ENCODE measurements at places on chromosomes 3 and 15.

DNA sequence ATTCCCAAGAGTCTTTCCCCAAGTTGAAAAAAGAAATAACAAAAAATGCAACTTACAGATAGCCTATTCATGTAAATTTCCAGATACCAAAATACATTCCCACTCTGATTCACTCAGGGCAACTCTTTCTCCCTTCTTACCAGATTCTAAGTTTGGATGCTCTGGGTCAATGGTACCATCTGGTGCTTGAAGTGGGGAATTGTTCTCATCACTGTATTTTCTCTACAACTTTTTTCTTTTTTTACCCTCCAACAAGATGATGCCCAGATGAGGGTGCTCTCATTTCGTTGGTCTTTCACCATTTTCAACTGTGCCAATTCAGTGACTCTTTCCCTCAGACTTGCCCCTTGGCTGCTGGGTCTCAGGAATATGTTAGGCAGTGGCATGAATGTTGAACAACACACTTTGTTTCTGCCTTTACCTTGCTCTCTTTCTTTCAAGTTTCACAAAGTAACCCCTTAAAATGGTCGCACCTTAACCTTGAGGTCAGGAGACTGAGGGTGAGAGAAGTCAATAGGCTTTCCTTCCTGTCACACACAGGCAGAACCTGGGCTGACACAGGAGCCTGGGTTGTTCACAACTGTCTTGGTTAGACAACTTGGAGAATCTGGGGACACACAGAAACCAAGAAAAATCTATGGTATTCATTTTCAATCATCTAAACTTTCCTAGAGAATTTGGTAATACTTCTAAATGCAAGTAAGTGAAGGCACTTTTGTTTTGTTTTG lies 330.7 kb upstream of the SLCO3A1 start:
- peak; percentile 80 for DNase-seq

GRCh38 chr15:29263289-29263688 lies 6.3 kb downstream of the NSMCE3 start:
- no peak for DNase-seq

- DNase-seq = peak; percentile 90
These were observed 70.5 kb upstream of the LIPC start for GRCh38 chr15:58361273-58361759.

GRCh38 chr3:5733995-5734394 lies 546.5 kb downstream of the EDEM1 start:
- DNase-seq = no peak

GRCh38 chr3:111721747-111722146 lies 126.6 kb upstream of the ZBED2 start:
- DNase-seq = no peak

DNA sequence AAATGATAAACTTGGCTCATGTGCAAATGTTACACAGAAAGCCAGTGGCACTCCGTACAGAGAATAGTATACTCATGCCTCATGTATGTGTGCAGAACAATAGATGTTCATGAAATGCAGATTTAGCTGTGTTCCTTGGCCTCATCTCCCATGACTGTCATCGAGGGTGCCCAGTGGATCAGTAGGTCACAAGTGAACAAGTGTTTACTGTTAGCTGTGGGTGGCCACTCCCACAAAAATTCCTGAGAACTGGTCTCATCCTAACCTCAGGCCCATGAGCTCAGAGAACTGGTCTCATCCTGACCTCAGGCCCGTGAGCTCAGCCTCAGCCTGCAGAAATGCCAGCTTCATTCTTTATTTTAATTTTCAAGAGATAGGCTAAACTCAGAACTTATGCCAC lies 124.1 kb downstream of the GADL1 start:
- DNase-seq = peak; percentile 87

DNA sequence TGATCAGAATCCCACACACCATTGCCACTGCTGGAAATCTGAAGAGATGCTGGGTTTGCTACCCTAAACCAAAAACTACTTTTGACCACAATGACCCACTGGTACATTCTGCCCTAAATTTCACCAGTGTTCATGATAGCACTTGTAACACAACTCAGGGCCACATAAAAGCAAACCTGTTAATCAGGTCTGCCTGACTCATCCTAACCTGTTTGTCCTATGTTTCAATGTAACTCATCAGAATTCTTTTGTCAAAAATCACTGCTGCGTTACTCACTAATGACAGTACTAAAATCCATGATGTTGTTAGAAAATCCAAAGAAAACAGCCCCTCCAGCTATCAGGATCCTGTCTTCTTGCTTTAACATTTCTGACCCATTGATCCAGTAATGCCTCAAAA lies 55.6 kb upstream of the XCR1 start:
- no peak for DNase-seq

DNA sequence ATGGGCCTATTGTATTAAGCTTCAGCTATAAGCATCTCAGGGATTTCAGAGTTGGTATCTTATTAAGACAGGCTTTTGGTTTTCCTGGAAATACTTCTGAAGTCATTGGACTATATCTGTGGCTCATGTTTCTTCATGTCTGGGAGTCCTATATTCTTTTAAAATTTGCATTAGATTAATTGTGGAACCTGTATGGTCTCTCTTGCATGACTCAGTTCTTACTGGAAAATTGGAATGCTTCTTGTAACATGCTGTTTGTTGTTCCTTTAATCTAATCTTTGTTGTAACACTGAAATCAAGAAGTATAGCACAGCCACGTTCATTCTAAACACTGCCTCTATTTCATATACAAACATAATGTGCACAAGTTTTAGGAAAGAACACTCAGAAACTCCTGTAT lies 208.1 kb downstream of the RBMS3 start:
- DNase-seq = no peak

DNA sequence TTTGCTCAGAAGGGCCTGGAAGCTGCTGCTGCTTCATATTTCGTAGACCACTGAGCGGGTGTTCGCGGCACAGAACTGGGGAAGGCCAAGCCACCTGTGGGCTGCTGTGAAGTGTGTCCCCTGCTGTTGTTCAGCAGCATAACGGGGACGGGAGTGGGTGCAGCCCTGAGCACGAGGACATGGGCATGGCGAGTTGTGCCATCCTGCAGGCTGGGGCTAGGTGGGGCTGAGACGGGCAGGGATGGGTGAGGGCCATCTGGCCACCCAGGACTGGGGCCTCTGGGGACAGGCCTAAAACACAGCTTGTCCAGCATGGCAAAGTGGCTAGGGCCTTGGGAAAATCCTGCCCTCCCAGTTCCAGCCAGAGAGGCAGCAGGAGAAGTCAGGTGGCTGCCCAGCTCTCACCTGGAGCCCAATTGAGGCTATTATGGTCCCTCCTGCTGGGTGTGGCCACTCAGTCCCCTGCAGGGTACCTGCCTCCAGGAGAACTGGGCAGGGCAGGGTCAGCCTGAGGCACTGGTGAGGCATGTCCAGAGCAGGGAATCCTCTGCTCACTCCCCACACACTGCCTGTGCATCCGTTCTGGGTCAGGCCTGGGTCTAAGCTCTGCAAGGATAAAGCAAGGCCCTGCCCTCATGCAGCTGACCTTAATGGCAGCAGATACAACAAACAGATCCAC lies 29.5 kb downstream of the CFAP100 start:
- no peak for DNase-seq

GRCh38 chr3:61575893-61576292 lies 14.5 kb downstream of the PTPRG start:
- DNase-seq = no peak

- no peak for DNase-seq
These were observed 20.5 kb downstream of the LPP start for GRCh38 chr3:188174317-188175044.

DNA sequence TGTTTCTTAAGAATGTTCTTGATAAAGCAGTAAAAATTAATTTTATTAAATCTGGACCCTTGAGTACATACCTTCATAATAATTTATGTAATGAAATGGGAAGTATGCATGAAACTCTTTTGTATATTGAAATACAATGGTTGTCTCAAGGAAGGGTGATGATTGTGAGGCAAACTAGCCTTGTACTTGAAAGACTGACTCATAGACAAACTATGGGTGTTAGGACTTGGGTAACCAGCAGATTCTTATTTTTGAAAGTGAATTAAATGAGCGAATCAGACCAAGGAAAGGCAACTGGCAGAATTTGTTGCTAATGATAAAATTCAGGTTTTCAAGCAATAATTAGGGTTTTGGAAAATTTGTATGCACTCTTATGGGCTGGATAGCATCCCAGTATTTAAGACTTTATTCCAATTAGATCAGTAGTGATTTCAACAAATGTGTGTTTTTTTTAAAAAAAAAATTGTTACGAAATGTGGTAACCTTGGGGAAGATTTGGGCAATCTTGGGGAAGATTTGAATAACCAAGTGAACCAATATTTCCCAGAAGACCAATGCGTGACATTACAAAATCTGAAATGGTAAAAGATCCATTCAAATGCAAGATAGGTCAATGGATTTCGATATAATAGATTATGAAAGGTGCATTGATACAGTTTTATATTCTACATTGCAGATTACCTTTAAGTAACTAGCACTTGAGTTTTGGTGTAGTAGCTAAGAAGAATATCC lies 42.0 kb downstream of the ATP2C1 start:
- DNase-seq = peak; percentile 60

DNA sequence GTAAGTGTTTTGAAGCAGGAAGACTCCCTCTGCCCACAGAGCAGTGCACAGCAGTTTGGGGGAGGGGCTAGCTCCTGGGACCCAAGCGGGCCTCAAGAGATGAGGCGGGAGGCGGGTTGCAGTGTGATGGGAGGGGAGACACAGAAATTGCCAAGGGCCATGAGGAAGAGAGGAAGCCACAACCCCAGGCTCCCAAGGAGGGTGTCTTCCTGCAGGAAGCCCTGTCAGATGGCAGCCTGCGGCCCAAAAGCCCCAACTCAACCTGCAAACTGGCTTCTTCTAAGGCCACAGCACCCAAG lies 7.3 kb upstream of the ISLR2 start:
- no peak for DNase-seq

DNA sequence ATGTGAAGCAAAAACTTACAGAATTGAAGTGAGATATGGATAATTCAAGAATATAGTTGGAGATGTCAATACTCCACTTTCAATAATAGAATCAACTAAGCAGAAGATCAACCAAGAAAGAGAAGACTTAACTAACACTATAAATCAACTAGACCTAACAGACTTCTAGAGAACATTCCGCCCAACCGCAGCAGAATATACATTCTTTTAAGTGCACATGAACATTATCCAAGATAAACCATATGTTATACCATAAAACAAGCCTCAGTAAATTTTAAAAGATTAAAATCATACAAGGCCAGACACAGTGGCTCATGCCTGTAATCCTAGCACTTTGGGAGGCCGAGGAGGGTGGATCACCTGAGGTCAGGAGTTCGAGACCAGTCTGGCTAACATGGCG lies 5.5 kb upstream of the TEX55 start:
- peak; percentile 46 for DNase-seq

GRCh38 chr3:10389339-10389738 lies 68.4 kb upstream of the SEC13 start:
- no peak for DNase-seq

GRCh38 chr15:27222479-27222878 lies 251.5 kb downstream of the GABRG3 start:
- peak; percentile 78 for DNase-seq

DNA sequence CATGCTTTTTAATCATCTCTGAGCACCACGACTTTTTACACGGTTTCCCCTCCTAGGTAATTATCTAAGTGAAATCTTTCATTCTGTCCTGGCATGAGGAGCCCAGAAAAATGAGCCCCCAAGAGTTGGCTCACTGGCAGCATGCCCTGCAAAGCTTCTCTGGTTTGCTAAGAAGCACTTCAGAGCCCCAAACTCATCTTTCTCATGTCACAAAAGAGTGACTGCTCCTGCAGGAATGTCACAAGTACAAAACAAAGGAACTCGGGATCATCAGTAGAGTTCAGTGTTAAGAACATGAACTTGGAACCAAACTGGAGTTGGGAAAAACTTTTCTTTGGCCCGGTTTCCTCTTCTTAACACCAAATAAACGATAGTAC lies 123.9 kb downstream of the FOXB1 start:
- DNase-seq = peak; percentile 42

DNA sequence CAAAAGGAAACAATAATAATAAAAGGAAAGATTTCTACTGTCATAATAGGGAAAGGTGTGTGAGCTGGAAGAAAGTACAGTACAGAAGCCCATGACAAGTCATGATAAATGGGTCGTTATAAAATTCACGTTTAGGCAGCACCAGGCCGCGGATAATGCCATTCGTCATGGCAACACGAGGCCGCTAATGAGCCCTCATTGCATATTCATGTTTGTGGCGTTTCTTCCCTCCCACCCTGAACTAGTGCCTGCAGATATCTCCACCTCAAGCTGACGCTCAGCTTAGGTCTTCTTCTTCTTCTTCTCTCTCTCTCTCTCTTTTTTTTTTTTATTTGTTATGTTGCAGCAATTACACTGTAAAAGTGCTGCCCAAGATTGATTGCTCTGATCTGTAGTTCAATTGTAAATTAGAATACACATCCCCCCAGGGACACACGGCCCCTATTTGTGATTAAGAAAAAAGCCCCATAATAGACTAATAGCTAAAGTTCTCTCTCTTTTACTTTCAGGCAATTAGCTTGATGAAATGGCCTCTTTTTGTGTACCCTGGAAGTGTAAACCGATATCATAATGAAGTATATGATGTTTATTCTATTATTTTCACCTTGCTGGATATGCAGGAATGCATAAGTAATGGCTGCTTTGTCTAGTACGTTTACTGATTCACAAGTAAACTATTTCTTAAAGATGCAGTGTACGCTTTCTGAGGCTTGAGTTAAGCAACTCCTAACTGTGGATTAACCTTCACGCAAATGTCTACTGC lies 61.9 kb upstream of the NR2F2 start:
- DNase-seq = peak; percentile 54

DNA sequence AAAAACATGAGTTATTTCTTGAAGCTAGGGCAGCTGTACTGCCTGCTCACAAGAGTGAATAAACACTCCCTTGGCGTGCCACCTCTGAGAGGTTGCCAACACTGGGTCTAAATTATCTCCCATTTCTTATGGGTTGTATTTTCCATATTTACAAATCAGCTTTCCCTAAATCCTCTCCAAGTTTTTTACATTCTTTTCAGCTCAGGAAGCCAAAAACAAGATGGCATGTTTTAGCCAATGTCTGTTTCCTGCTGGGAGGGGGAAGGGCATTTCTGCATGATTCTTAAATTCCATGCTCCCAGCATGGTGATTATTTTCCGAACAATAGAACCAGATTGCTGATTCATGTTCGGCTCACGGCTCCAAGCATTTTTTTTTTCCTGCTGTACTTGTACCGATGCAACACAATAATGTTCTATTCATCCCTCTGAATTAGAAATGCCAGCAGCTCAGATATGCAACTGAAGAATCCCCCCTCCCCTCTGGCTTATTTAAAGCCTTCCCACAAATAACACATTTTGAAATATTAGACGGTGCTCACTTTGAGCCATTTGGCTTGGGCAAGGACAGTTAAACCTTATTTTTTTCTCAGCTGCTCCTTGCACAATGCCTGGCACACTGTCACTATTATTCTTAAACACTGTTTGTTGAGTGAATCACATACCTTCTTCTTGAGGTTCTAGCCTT lies 252.5 kb downstream of the THRB start:
- DNase-seq = peak; percentile 90

DNA sequence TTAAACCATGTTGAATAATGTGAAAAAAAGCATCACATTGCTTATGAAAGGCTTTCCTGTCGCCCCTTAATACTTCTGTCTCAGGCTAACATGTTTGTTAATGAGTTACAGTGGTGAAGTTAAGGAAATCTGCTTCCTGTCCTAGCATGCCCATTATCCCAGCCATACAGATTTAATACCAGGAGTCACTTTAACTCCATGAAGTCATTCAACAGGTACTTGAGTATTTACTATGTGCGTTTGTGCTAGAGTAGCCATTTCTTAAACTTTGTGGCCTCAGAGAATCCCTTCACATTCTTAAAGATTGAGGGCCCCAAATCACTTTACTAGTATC lies 10.1 kb upstream of the SETD5 start:
- DNase-seq = no peak

Data from fibroblast of upper back skin (primary cell).